ENCODE measurements at places on chromosomes 6 and 20. TPM values are rescaled to one million over a fixed set of nuclear protein-coding genes. Genes with fewer than 3 reads are reported as not detected.
A peak's percentile ranks its signal among the peaks of the same experiment; 100 is the strongest.

GRCh38 chr6:87791029-87791428 is 89.0 kb upstream of the AKIRIN2 start:
- peaks cover 14% of the 10 kb centered on the region for H3K27me3 ChIP-seq
- H3K4me1 ChIP-seq: no peaks in the 10 kb centered on the region
- DNase-seq: no peak
- H3K4me3 ChIP-seq: no peak overlapping the region
- no peaks in the 10 kb centered on the region for H3K36me3 ChIP-seq

DNA sequence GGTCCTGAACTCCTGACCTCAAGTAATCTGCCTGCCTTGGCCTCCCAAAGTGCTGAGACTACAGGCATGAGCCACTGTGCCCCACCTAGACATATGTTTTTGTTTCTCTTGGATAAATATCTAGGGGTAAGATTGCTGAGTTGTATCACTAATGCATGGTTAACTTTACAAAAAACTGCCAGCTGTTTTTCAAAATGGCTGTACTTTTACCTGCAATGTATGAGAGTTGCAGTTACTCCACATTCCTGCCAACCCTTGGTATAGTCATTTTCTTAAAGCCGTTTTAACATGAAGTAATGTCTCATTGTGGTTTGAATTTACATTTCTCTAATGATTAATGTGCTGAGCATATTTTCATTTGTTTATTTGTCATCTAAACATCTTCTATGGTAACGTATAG is 289.7 kb downstream of the UTRN start:
- H3K27ac ChIP-seq: peak overlapping the region; percentile 13
- H3K4me1 ChIP-seq: peaks cover 23% of the 10 kb centered on the region
- H3K27me3 ChIP-seq: no peaks in the 10 kb centered on the region

GRCh38 chr6:100573166-100573565 is 108.4 kb upstream of the SIM1 start:
- peaks cover 2% of the 10 kb centered on the region for H3K4me1 ChIP-seq
- no peak overlapping the region for H3K4me3 ChIP-seq
- peaks cover 26% of the 10 kb centered on the region for H3K36me3 ChIP-seq

The RNF8 gene
- 25.2 TPM for total RNA-seq

The CLDN20 gene
- not detected for total RNA-seq

The RAB44 gene
- 0.08 TPM for total RNA-seq
